ENCODE measurements at places on chromosomes 2 and 18. TPM values are rescaled to one million over a fixed set of nuclear protein-coding genes. Genes with fewer than 3 reads are reported as not detected.

SCN9A gene
- 2.3 TPM for total RNA-seq

CAPN14 gene
- not detected for total RNA-seq

PPP1R1C gene
- total RNA-seq, result not detected

PRKD3 gene
- 39.5 TPM for total RNA-seq

IL1F10 gene
- not detected for total RNA-seq

DNA sequence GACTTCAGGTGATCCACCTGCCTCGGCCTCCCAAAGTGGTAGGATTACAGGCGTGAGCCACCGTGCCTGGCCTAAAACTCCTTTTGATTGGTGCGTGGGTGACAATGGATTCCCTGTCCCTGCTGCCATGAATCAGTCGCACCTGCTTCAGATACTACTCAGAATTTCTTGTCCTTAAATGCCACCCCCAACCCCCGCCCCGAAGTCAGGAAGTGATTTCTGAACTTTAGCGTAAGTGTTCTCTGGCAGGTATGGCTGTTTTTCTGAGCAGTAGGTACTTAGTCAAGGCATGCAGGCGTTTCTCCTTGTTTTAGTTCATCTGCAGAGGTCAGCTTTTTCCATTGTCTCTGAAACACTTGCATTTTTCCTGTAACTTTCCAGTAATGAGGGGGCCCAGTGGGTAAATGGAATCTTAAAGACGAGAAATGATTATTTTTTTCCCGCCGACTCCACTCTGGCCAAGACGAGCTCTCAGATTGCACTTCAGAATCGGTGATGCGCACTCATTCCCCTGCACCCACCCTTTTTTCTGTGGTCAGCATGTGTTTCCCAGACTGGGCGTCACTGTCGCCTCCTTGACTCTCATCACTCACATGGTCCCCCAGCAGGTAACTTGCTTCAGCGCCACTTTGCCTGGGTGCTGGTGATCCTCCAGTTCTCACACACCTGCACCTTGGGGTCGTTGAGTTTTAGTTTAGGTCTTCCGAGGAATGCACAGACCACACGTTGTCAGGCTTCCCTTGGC lies 179.7 kb downstream of the GBX2 start:
- DNase-seq, result peak; percentile 81

GRCh38 chr2:197868206-197868605 lies 63.8 kb downstream of the PLCL1 start:
- no peak for DNase-seq
